ENCODE measurements at places on chromosomes 7 and 10. TPM values are rescaled to one million over a fixed set of nuclear protein-coding genes. Genes with fewer than 3 reads are reported as not detected.

- DNase-seq: no peak
These were observed 491.0 kb downstream of the LRMDA start for GRCh38 chr10:75922435-75922834.

DNA sequence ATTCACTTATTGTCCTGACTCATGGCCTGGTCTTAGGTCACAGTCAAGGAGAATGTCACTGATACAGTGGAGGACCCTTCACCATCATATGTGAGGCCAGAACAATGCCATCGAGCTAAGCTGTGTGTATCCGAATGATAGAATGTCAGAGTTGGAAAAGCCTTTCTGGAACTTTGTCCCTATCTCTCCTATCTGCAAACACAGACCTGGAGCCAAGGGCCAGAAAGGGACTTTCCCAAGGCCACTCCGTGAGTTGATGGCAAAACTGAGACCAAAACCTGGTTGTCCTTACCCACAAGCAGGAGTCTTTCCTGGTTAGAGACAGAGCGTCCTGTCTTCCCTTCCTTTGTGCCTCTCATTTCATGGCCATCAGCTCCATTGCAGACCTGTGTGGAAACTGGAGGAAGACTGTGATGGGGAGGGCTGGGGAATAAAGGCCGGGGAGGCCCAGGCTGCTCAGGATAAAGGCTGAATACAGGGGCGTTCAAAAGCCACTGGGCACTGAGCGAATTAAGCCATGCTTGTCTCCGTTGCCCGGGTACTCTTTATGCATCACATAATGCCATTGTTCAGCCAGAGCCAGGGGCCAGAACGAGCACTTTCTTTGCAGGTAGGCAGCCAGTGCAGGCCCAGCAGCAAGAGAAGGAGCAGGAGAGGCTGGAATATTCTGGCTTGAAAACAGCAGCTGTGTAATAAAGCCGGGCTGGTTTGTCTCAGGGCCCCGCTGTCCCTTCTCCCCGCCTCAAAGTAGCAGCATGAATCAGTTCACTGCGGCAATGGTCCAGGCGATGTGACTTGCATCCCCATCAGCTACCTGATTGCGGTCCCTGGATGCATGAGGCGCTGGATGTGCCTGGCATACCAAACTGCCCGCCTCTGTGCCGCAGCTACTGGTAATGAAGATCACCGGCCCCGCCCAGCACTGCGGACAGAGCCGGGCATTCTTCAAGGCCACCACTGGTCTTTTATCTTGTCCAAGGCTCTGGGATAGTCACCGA is 143.0 kb downstream of the RPS24 start:
- DNase-seq: no peak

GRCh38 chr10:114753126-114753525 is 68.5 kb upstream of the FHIP2A start:
- no peak for DNase-seq

- no peak for DNase-seq
These were observed 21.7 kb upstream of the ADRB1 start for GRCh38 chr10:114021717-114022680.

- no peak for DNase-seq
These were observed 265.1 kb upstream of the KLF6 start for GRCh38 chr10:4050061-4050460.

GRCh38 chr7:35576031-35576573 is 118.8 kb downstream of the HERPUD2 start:
- DNase-seq: no peak

DNA sequence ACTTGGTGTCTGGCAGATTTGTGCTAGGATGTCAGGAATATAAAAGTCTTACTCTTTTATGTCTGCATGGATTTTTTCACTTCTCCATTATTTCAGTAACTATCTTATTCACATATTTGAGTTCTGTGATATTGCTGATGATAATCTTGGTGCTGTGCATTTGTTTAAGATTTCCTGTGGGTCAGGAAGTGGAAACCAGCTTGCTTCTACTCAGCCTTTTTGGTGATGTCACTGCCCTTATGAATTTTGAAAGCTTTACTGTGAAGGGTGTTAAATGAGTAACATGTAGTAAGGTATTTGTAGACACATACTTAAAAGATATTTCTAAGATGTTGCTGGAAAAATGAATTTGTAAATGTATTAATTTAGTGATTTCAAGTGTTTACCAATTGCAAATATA is 69.5 kb upstream of the VOPP1 start:
- DNase-seq: no peak

DNA sequence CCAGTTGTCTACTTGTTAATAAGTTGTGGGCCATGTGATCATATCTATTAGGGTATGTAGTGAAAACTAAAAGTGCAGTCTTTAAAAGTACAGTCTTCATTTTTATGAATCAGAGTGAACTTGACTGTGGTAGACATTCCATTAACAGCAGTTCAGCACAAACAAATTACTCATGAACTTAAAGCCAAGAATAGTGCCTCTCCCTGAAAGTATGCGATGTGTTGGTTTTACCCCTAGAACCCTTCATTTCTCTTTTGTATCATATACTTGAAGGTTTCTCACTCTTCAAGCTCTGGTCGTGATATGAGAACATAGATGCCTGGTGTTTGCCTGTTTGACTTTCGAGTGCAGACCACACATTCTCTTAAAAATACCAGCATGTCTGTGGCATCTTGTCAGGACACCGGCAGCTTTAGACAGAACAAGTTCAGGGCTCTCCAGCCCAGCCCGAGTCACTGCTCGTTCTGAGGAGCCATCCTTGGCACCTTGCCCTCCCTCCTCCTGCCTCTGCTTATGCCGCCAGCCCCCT is 159.3 kb downstream of the LCOR start:
- no peak for DNase-seq

DNA sequence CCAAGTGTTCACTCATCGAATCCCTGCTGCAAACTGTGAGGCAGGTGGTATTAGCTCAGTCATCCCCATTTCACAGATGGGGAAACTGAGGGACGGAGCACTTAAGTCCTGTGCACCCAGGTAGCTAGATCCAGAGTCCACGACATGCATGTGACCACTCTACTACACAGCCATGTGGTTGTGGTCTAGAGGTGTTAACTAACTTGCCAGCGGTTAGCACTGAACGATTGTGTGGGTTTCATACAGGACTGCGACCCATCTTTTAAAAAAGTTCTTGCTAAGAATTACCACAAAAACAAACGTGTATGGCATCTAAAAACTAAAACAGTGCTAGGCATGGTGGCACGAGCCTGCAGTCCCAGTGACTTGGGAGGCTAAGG is 16.1 kb upstream of the ABCC2 start:
- DNase-seq: no peak

DNA sequence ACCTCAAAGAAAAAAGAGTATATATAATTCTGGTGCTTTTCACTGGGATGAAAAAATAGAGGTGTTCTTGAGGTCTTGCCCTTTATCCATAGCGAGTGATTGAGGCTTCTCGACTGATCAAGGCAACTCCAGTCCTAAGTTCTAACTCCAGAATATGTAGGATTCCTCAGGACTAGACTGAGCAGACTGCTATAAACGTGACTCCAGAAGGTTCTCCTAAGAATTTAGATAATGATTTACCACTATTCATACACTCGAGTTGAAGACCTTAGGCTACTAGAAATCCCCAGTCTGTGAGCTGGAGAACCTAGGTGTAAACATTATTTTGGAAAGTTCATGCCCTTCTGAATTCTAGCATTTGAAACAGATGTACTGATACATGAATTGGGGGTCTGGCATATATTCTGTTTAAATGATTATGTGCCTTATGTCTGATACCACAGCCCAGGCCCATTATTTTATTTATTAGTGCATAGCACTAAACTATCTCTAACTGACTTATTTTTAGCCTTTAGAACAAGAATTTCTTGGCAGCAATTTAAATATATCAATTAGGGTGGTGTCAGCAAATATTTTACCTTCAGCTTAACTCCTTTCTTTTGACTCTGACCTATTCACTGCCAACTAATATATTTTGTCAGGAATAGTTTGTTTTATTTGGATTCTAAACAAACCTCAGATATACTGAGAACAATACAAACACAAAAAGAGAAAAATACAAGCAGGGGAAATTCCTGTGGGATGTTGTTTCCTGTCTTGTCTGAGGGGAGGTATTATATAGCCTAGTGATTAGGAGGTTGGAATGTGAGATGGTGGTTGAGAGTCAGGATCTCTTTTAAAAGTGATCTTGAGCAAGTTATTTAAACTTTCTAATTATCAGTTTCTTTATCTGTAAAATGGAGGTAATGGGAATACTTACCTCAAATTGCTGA is 75.8 kb downstream of the PODXL start:
- no peak for DNase-seq

- DNase-seq: no peak
These were observed 837 bp downstream of the SLC29A3 start for GRCh38 chr10:71319800-71320392.

DNA sequence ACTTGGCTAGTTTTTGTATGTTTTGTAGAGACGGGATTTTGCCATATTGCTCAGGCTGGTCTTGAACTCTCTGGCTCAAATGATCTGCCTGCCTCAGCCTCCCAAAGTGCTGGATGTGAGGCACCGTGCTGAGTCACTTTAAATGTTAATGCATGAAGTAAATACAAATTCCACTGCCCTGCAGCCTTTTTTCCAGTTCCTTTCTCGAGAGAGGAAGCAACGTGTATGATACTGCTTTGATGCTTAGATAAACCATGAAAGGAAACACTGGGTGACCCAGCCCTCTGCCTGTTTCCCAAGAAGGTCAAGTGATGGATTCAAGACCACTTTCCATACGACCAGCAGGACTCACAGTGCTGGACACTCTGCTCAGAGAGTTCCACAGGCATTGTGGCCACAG is 11.3 kb upstream of the MRPS24 start:
- DNase-seq: no peak

GRCh38 chr7:69412331-69413146 is 185.7 kb upstream of the AUTS2 start:
- DNase-seq: no peak

GRCh38 chr10:53440601-53441000 is 668.0 kb upstream of the MBL2 start:
- DNase-seq: no peak

DNA sequence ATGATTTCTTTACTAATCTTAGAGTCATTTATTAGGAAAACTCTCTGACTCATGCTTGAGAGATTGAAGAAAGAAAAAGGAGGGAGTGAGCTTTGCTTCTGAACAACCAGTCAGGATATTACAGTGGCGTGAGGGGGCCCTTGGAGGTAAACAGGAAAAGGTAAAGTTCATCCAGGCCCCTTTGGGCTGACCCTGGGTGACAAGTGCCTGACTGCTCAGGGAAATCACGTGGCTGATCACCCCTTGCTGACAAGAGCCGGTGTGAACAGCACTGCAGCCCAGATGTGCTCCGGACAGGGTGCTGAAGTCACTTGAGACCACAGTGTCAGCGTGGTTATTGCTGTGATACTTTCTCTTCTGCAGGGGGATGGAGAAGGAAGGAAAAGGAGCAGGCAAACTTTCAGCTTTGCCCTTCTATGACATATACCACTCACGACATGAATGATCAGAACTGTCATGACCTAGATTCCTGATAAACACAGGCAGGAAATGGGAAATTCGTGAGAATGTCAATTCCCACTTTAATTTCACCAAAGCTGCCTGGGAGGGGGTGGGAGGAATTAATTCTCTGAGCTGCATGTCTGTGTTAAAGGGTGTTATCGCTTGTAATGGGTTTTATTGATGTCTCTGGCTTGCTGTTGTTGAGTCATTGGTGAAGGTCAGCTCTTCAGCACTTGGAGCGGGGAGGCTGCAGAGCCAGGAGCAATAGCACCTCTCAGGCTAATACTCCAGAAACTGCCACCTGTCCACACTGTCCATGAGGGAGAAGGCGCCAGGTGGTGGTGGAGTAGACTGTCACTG is 139.8 kb upstream of the AOAH start:
- no peak for DNase-seq

DNA sequence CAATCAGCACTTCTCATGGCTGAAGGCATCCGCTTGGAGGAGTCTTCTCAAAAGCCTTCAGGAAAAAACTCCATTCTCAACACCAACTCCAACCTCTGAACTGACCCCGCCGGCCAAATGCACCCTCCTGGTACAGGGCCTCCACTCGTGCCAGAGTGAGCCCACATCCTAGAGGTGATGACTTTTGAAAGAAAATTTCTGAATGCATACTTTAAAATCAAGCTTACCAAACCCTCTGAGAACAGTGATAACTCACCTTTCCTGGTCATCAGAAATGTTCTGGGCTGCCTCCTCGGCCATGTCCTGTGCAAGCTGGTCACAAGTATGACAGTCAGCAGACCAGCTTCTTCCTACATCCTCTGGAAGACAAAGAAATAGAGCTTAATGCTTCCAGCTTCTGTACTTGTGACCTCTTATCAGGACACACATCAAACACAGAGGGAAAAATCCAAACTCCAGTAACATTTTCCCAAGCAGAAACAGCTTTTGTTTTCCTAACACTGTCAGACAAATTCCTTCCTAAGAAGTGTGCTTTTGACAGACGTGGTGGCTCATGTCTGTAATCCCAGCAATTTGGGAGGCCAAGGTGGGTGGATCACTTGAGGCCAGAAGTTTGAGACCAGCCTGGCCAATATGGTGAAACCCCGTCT is at the start of gene PKD1L1:
Gene PKD1L1 (minus strand): TSS at position 326 of the 650 bp plus-strand sequence. CDS start 26 bp downstream, at position 300.
- DNase-seq: no peak

GRCh38 chr7:142513178-142513955 is 235.9 kb upstream of the PRSS1 start:
- no peak for DNase-seq

- DNase-seq: no peak
These were observed 509.5 kb downstream of the DNAJB6 start for GRCh38 chr7:157846271-157846670.

DNA sequence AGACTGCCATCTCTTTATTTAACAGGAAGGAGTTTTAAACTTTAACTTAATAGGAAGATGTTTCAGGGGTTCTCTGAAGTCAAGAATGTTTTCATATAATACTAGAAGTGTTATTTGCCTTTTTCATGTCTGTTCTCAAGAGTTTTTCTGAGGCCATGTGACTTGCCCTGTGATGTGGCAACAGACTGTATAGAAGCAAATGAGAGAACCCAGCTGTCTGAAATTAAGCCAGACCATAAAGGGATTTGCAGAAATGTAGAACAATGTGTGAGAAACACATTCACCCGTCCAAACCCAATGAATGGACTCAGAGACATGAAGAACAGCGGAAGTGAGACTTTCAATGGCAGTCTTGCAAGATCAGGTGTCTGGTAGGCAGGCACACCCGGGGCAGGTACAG is 23.8 kb downstream of the MAPK8 start:
- peak; percentile 37 for DNase-seq

- no peak for DNase-seq
These were observed 17.7 kb upstream of the KLF6 start for GRCh38 chr10:3802526-3803265.

The PODXL gene
- 62.2 TPM for polyA plus RNA-seq

The JCAD gene
- polyA plus RNA-seq: 66.4 TPM

The CRHR2 gene
- 0.31 TPM for polyA plus RNA-seq

The ADIRF gene
- polyA plus RNA-seq: 31.3 TPM

The ODAD2 gene
- 7.1 TPM for polyA plus RNA-seq

The PIP gene
- polyA plus RNA-seq: not detected

Measured in right lung (tissue), 10 donors.